ENCODE measurements at places on chromosomes 6 and 20.

GRCh38 chr6:5471637-5472398 is 210.5 kb downstream of the FARS2 start:
- no peak for DNase-seq

GRCh38 chr6:4719491-4719890 is 56.7 kb upstream of the CDYL start:
- DNase-seq: no peak

DNA sequence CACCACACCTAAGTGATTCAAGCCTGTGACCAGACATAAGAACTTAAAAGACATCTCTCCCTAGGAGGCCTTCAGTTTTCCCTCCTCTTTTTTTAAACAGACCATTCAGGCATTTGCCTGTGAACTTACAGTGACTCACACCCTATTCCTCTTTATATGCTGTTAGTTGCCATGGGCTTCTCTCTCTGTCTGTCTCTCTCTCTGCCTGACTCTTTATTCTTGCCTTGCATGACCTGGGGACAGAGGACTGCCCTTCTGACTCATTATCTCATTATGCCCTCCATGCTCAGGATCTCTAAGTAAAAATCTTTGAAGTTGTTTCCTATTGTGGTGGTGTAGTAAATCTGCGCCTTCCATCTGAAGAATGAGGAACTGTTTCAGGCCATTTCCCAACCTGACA is 442.2 kb upstream of the MAN1A1 start:
- DNase-seq: peak; percentile 80

- peak; percentile 31 for DNase-seq
Measured at GRCh38 chr6:2940010-2940850, 31.1 kb downstream of the SERPINB6 start.
